ENCODE measurements at places on chromosomes 3 and 15. TPM values are rescaled to one million over a fixed set of nuclear protein-coding genes. Genes with fewer than 3 reads are reported as not detected.

GRCh38 chr3:71949442-71949841 lies 164.5 kb upstream of the PROK2 start:
- DNase-seq = no peak

GRCh38 chr3:178318941-178319816 lies 217.1 kb upstream of the KCNMB2 start:
- DNase-seq = peak; percentile 23

- DNase-seq = no peak
Observed at GRCh38 chr3:61966200-61966599, 404.8 kb downstream of the PTPRG start.

DNA sequence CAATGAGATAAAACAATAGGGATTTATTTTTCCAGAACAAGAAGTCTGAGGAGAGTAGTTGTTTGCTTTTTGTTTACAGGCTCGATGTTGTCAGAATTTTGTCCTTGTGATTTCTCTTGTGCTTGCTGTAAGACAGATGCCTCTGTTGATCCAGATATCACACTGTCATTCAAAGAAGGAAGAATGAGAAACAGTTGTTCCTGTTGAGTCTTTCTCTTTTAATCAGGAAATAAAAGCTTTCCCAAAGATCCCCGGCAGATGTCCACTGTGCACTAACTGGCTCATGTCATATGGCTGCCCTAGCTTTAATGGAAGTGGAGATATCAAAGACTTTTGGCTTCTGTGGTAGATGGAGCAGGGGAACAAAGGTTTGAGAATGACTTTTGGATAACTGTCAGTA lies 6.8 kb downstream of the SERPINI1 start:
- DNase-seq = no peak

- peak; percentile 92 for DNase-seq
Observed at GRCh38 chr3:184176377-184177330, 2.0 kb downstream of the AP2M1 start.

- no peak for DNase-seq
Observed at GRCh38 chr15:69280783-69281182, 17.9 kb upstream of the PAQR5 start.

DNA sequence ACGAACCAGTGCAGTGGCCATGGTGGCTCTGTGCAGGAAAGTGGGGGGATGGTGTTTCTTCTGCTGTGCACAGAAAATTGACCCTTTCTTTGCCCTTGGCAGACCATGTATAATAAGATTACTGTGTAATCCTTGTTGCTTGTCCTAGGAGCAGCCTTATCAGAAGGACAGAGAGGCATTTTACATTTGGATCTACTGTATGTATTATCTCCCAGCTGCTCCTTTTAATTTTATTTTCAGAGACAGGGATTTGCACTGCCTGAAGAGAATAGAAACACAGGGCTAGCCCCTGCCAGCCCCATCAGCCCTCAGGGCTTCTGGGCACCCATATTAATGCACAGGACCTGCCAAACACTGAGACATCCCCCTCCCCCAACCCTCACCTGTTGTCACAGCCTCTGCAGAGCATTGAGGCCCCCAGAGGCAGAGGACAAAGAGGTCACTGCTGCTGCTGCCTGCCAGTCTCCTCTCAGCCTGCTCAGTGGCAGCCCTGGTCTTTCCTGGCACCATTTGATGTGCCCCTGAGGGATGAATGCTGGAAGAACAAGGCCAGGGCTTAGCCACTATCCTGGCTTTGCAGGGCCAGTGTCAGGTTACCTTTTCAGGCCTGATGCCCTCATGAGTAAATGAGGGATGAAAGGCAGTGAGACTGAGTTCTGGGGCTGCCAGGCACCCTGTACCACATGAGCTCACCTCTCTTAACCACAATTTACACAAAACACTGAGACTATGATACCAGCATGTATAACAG lies 533.4 kb downstream of the NTRK3 start:
- no peak for DNase-seq

GRCh38 chr3:29143151-29143550 lies 137.7 kb upstream of the RBMS3 start:
- DNase-seq = no peak

DNA sequence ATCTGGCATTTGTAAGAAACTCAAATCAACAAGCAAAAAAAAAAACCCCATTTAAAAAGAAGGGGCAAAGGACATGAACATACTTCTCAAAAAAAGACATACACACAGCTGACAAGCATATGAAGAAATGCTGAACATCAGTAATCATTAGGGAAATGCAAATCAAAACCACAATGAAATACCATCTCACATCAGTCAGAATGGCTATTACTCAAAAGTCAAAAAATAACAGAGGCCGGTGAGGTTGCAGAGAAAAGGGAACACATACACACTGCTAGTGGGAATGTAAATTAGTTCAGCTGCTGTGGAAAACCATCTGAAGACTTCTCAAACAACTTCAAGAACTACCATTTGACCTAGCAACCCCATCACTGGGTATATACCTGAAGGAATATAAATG lies 199.4 kb upstream of the THBS1 start:
- DNase-seq = no peak

DNA sequence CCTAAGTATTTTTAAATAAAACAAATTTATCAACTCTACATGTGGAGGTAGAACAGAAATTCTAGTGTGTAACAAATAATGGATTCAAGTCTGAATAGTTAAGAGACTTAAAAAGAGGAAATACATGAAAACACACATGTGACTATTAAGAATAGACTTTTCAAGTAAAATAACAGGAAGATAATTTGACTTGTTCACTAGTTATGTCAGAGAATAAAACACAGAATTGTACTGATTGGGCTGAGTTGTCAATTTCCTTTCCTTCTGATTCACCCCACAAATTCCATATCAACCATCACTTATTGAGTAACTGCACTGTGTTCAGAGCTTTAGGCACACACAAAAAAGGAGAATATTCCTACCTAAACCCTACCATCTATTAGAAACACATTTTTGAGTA lies 557.2 kb downstream of the TUSC7 start:
- no peak for DNase-seq

- no peak for DNase-seq
Observed at GRCh38 chr15:60283936-60284335, 113.8 kb downstream of the ANXA2 start.

- DNase-seq = no peak
Observed at GRCh38 chr3:56885879-56886278, 84.1 kb upstream of the ARHGEF3 start.

DNA sequence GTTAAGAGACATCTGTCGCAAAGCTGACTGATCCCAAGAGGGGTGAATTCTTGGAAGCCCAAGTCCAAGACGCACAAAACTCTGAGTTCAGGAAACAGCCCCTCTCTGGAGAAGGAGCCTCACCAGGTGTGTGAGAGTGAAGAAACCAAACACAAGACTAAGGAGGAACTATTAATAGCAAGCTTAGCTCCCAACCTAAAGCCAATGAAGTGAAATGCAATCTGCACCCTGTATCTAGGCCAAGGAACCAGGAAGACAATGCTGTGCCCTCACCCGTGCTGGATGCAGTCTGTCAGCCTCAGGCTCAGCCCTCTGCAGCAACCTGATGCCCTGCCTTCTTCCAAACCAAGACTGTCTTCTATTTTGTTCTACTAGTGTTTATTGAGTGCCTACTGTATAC lies 22.5 kb upstream of the THBS1 start:
- no peak for DNase-seq

GRCh38 chr3:38630070-38630469 lies 19.4 kb downstream of the SCN5A start:
- no peak for DNase-seq

Gene ADAM10
- total RNA-seq = 125 TPM

DNA sequence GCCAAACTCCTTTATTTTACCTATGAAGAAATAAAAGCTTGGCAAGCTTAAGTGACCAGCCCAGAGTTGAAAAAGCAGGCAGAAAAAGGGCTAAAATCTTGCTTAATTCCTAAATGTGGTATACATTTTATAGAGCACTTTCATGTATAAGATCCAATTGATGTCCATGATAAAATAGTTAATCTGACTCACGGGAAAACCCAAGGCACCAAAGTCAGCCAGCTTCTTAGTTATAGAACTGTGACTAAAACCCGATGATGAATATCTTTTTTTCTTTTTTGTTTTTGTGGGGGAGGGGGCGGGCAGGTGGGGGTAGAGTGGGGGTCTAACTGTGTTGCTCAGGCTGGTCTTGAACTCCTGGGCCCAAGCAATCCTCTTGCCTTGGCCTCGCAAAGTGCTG lies 71.4 kb downstream of the PEAK1 start:
- DNase-seq = no peak

Gene PP2D1
- total RNA-seq = not detected

Gene CIB1
- 53.3 TPM for total RNA-seq

Gene CD86
- total RNA-seq = not detected

- DNase-seq = no peak
Observed at GRCh38 chr15:70532531-70533186, 230.7 kb downstream of the UACA start.

- peak; percentile 71 for DNase-seq
Observed at GRCh38 chr15:23857028-23857641, 170.0 kb upstream of the NDN start.

DNA sequence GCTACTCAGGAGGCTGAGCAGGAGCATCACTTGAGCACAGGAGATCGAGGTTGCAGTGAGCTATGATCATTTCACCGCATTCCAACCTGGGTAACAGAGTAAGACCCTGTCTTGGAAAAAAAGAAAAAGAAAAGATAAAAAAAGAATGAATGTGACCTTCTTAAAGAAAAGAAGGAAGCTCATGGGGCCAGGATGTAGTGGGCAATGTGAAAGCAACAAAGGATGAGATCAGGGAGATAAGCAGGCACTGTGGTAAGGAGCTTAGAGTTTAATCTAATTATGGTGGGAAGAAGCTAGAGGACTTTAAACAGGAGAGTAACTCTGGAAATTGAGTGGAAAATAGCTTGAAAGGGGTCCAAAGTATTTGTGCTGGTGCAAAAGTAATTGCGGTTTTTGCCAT lies 231.6 kb upstream of the UBE2E2 start:
- DNase-seq = no peak

Gene GPR62
- total RNA-seq = not detected

Gene TNFSF10
- total RNA-seq = 21.3 TPM

DNA sequence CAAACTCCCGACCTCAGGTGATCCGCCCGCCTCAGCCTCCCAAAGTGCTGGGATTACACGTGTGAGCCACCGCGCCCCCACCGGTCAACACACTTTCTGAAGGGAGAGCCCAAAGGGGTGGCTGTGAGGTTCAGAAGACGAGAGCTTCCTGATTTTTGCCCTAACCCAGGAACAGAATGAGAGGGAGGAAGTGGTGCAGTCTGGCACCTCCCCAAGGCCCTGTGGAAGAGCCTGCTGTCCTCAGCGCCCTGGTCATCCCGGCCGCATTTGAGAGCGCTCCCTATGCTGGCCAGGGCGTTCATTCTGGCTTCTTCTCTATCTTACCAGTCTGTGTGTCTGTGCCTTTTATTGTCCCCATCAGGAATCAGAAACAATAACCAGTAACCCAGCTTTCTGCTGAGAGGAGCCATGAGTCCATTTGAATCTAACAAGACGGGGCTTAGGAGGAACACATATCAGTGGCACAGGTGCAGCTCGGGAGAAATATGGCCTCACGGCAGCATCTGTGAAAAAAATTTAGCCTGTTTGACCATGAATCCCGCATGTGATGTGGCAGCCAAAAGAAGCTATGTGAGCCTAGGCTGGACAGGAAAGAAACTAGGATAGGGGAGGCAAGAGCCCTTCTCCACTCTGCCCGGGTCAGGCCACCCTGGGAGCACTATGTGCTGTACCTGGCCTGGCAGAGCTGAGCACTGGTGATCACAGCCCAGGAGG lies 12.9 kb downstream of the BDH1 start:
- DNase-seq = no peak

Gene MESD
- total RNA-seq = 27.4 TPM

Gene PLA2G4E
- 0.07 TPM for total RNA-seq

Gene B3GNT5
- total RNA-seq = 39.6 TPM

Gene CCR2
- 0.04 TPM for total RNA-seq

Gene SNX33
- total RNA-seq = 17.8 TPM

Measured in hepatocyte (in vitro differentiated cells).